ENCODE measurements at places on chromosomes 4 and X. TPM values are rescaled to one million over a fixed set of nuclear protein-coding genes. Genes with fewer than 3 reads are reported as not detected.

DNA sequence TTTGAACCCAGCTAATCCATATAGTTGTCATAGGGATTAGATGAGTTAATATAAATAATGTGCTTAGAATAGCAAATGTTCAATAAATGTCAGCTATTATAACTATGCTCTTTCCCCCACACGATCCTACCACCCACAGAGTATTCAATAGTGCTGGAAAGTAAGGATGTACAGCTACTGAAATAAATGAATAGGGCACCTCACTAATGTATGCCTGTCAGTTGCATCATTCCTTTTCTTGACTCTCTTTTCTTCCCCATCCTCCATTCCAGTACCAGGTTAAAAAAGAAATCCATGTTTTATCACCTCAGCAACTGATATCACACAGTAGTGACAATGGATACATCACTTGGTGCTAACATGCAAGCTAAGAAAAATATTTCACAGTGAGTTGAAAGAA, 42.8 kb upstream of the GPM6B start:
- no peak for DNase-seq

GRCh38 chrX:724256-724655, 93.7 kb downstream of the SHOX start:
- DNase-seq: no peak

DNA sequence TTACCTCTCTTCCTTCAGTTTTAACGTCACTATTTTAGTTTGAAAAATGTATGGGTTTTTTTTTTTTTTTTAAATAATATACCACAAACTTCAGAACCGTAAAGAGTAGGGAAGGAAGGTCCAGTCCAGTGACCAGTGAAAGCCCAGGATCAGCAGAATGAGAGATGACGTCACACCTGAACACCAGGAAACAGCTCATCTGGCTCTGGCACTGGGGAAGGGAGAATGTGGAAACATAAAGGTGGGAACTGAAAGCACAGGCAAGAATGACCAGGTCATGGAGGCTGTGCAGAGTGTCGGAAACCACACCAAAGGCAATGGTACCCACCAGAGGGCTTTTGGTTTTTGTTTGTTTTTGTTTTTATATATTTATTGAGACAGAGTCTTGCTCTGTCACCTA, 141.2 kb downstream of the DHX15 start:
- no peak for DNase-seq

DNA sequence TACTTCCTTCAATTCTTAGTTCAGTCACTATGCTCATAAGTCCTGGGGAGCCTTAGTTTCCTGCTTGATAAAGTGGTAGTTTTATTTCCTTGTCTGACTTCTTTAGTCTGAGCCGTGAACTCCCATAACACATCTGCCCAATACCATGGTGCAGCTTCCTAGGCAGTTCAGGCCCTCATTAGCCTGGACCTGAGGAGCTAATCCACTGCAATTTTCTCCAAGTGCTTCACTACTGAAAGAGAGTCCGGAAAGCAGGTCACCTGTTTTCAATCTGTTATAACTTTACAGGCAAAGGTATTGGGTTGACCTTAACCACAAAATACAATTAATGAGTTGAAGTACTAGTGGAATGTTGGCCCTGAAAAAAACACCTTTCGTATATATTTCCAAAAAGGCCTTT, 245.4 kb upstream of the BOD1L1 start:
- DNase-seq: no peak

DNA sequence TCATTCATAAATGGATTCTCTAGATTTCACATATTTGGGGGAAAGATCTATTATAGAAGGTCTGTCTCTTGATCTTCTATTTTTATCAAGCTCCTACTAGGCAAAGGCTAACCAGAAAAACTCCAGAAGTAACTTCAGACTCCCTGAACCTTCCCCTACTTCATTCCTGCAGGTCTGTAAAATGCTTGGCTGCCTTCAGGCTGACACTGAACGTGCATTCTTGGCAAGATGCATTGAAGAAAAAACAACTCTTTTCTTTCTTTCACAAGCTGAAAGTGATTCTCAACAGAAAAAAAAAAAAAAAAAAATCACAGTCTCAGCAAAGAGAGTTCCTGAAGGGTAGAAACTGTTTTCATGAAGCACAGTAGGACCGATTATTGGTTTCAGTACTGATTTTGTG, 12.7 kb downstream of the OPHN1 start:
- no peak for DNase-seq

- no peak for DNase-seq
These were observed 17.4 kb downstream of the KLF3 start for GRCh38 chr4:38681281-38681991.

The RBM46 gene
- not detected for total RNA-seq

All from GM12878 (cell line).